Adrenal gland (tissue), 19 donors: ENCODE measurements at places on chromosomes 7 and 10. TPM values are rescaled to one million over a fixed set of nuclear protein-coding genes. Genes with fewer than 3 reads are reported as not detected.

DNA sequence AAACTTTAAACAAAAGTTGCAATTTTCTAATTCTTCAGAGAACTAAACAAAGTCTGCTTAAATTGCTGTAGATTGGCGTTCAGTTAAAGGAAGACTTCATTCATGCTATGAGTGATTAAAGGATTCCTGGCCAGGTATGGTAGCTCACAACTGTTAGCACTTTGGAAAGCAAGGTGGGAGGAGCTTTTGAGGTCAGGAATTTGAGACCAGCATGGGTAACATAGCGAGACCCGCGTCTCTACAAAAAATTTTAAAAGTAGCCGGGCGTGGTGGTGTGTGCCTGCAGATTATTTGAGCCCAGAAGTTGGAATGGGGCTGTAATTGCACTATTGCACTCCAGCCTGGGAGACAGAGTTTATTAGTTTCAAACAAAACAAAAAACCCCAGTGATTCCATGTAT, 13.5 kb upstream of the SCRN1 start:
- DNase-seq, result no peak

- no peak for DNase-seq
These were observed 98.0 kb upstream of the PDCD4 start for GRCh38 chr10:110773693-110774068.

- no peak for DNase-seq
These were observed 210.6 kb downstream of the TPST1 start for GRCh38 chr7:66415659-66416265.

MBL2 gene
- polyA plus RNA-seq, result 0.04 TPM
